ENCODE measurements at places on chromosomes 2 and 18.

- DNase-seq, result no peak
Observed at GRCh38 chr2:60837123-60837522, 44.3 kb upstream of the REL start.

- no peak for DNase-seq
Observed at GRCh38 chr2:1626271-1626681, 118.0 kb downstream of the PXDN start.

GRCh38 chr2:68188831-68189230, 31.1 kb downstream of the PNO1 start:
- DNase-seq, result no peak

DNA sequence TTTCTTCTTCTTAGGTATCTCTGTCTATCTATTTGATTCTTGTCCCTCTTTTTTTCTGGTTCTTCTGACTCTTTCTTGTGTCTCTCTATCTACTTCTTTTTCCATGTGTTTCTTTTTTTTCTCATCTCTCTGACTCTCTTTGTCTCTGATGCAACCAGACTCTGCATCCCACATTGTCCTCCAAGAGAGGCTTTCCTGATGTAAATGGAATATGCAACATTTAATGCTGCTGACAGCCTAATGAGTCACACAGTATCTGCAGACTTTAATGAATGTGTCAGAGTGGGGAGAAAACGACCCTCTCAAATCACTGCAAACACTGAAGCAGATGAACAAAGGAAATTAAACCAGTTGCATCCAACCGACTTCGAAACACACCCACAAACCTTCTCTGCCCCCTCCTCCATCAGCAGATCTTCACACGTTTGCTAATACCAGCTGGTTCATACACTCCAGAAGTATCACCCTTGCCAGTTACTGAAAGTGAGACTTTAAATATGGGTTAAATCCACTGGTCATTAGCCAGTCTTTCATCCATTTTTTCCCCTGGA, 351.5 kb downstream of the TXNL1 start:
- no peak for DNase-seq

DNA sequence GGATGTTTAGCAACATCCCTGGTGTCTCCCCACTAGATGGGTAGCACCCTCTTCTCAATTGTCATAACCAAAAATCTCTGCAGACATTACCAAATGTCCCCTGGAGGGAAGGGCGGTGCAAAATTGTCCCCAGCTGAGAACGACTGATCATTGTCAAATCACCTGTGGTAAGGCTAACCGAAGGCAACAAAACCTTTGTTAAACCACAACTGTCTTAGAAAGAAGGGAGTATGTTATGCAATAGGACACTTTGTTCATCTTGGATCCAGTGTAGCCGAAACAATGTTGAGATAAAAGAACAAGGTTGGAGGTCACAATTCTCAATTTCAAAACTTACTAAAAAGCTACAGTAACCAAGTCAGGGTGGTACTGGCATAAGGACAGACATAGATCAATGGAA, 50.3 kb upstream of the ST3GAL5 start:
- no peak for DNase-seq
